Daoy (cell line): ENCODE measurements at places on chromosomes 2 and 18. TPM values are rescaled to one million over a fixed set of nuclear protein-coding genes. Genes with fewer than 3 reads are reported as not detected.

The ZEB2 gene
- total RNA-seq: 15.1 and 15.2 TPM in 2 replicates

The CIB4 gene
- total RNA-seq: not detected in 2 replicates

The GALR1 gene
- total RNA-seq: not detected in 2 replicates

The CFAP210 gene
- not detected in 2 replicates for total RNA-seq

The RUFY4 gene
- total RNA-seq: not detected in 2 replicates

The CD28 gene
- not detected in 2 replicates for total RNA-seq

The MTHFD2 gene
- total RNA-seq: 90.0 and 90.7 TPM in 2 replicates

The ITGB6 gene
- 3.1 and 4.2 TPM in 2 replicates for total RNA-seq

The RTP5 gene
- not detected in 2 replicates for total RNA-seq

The ACTG2 gene
- 0.18 and 0.74 TPM in 2 replicates for total RNA-seq

The OSBPL1A gene
- total RNA-seq: 13.5 and 23.5 TPM in 2 replicates

The CNGA3 gene
- total RNA-seq: not detected in 2 replicates
